ENCODE measurements at places on chromosomes 6 and 20.

GRCh38 chr6:40398810-40399477 is 188.2 kb downstream of the LRFN2 start:
- no peak for DNase-seq

- no peak for DNase-seq
Observed at GRCh38 chr6:68973066-68973465, 338.0 kb downstream of the ADGRB3 start.

- no peak for DNase-seq
Observed at GRCh38 chr6:64644024-64644423, 1008.4 kb downstream of the PHF3 start.

DNA sequence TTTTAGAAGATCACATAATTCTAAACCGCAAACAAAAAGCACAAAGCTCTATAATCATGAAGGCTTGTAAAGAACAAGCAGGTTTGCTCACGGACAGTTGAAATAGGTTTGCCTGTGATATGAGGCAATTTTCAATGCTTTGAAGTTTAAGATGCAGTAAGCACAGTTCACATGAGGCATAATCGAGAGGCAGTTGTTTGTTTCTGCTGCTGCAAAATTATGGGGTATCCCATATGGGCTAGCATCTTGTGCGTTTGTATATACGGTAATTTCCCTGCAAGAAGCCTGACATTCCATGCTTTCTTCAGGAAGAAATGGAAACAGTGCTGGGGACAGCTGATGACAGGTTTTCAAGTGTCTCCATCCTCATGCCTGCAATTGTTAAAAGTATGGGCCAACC is 94.6 kb upstream of the MC3R start:
- DNase-seq, result no peak

- DNase-seq, result peak; percentile 92
Observed at GRCh38 chr6:134826889-134827737, 122.8 kb downstream of the ALDH8A1 start.

DNA sequence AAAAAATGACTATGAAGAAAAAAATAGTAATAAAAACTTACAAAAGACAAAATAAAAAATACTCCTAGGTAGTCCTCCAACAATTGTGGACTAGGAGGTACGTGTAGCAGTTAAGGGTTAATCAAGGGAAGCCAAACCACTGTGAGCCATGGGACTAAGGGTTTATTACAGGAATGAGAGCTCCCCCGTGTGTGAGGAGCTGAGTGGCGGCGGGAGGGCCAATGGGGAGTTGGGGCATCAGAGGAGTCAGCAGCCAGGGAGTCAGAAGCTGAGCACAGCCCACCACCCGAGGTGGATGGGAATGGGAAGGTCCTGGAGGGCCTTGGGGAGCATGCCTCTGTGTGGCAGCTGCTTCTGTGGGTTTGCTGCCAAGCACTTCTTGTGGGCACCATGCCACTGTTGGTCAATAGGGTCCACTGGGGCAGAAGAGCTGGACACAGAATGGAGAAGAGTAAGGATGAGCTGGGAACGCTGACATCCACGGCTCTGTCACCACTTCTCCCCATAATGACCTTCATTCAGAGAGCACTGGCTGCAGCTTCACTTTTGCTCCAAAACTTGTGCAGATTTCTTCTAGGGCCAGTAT is 373.3 kb downstream of the CDKAL1 start:
- no peak for DNase-seq

- no peak for DNase-seq
Observed at GRCh38 chr6:80938131-80938530, 814.4 kb downstream of the TENT5A start.

- DNase-seq, result peak; percentile 98
Observed at GRCh38 chr6:21987501-21987957, 309.3 kb downstream of the PRL start.

GRCh38 chr20:33521461-33521860 is 31.6 kb downstream of the CBFA2T2 start:
- DNase-seq, result no peak
